ENCODE measurements at places on chromosomes 11 and 22.

DNA sequence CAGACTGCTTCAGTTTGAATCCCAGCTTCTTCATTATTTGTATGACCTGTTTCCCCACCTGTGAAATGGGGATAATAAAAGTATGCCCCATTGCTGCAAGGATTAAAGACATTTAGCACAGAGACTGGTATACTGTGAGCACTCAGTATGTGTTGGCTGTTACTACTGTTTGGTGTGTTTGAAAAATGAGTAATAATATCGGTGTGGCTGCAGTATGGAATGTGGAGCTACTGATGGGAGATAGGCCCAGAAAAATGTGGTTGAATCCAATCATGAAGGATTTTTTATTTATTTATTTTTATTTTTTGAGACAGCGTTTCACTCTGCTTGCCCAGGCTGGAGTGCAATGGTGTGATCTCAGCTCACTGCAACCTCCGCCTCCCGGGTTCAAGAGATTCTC, 9.1 kb upstream of the C1QTNF4 start:
- DNase-seq = no peak

DNA sequence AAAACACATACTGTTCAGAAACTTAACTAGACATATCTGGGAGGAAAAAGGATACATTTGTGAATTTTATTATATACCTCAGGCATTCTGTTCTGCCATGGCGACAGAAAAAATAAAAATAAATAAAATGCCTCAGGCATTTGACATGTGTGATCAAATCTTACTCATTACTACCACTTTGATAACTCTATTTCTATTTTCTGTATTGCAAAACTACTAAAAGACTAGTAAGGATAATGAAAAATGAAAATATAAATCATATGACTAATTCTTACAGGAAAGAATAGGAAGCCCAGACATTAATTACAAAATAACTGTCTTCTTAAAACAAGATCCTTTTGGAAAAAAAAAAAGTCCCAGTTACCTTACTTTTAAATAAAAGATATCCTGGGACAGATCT, 5.3 kb downstream of the PICALM start:
- no peak for DNase-seq

DNA sequence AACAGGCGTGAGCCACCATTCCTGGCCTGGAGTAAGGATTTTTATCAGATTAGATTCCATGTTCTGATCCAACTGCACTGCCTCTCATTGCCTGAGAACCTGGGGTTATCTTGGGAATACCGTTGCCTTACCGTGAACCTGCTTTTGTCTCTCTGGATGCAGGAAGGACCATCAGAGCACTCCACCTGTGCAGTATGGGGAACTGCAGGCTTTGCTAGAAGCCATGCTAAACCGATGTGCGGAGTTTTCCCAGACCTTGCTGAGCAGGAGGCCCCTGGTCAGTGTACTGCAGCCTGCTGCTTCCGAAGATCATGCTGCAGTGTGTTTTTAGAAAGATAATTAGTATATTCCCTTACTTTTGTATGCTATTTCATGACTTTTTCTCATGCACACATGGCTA, 43.6 kb downstream of the MEI1 start:
- no peak for DNase-seq

- no peak for DNase-seq
Measured at GRCh38 chr22:22073769-22074561, 91.4 kb upstream of the TOP3B start.

DNA sequence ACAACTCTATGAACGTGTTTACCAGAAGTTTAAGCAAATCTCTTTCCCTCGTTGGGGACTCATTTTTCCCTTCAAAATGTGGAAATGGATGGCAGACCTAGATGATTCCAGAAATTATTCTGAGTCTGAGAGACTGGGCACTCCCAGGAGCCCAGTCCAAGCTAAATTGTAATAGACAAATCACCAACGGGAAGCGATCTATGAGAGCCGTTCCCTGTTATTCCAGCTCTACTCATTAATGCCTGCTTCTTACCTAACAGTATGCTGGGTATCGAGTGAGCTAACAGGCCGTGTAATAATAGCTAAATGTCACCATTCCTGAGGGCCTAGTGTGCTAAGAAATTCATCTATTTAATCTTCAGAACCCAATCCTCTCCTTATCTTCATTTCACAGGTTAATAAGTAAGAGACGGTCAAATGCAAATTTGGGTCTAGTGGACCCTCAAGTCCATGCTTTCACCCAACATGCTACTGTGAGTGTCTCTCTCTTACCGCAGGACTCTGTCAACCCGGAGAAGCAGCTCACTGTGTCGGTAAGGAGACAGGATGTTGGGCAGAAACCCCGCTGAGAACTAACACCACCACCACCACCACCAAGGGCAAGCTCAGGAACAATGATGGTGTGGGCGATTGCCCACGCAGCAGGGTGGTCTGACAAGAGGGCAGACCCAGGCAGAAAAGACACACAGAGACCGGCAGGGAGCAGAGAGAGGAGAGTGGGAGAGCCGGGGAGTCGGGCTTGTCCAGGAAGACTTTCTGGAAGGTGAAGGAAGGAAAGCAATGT, 57.1 kb upstream of the TIMP3 start:
- DNase-seq = no peak

DNA sequence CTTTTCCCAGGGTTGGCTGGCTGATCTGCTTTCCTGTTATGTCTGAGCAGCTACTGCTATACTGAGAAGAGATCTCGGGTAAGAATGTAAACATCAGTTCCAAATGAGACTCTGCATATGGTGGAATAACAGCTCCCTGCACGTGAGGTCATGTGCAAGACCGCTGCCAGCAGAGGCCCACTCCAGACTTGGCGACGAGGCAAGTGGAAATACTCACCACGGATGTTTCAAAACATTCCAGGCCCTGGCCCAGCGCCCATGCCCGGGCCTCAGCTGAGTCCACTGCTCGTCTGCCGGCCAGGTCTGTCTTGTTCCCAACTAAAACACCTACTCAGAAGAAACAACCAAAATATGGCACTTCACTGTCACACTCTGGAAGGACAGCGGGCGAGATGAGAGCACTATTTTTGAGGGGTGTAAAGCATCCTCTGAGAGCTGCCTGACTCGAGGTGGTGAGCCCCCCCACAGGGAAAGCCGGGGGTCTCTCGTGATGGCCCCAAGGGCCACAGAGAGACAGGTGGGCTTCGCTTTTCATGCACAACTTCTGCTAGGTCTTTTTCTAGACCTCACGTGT, 13.1 kb downstream of the IFT27 start:
- DNase-seq = no peak

DNA sequence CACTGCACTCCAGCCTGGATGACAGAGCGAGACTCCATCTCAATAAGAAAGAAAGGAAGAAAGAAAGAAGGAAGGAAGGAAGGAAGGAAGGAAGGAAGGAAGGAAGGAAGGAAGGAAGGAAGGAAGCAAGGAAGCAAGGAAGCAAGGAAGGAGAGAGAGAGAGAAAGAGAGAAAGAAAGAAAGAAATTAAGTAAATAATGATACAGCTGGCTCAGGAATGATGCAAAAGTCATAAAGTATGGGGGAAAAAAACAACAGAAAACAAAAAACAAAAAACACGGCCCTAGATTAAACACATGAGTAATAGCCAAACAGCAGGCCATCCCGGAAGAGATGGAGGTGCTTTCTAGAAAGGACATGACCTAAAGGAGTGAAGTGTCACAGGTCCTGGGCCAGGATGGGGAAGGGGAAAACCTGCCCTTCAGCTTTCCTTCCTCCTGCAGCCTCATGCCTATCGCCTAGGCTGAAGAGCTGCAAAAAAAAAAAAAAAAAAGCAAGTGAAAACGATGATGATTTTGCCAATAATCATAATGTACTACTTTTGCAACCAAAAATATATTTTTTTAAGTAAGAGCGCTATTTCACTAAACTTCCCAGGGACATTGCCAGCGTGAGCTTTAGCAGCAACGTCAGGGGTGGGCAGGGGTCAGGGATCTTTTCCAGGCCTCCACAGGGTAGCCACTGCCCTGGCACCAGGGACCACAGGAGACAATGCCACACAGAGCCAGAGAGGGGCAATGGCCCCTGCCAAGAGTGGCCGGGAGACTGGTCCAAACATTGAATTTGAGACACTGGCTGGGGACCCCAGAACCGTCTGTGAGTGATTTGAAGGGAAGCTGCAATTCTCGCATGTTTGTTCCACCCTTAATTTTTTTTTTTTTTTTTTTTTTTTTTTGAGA, 28.2 kb upstream of the TMPRSS4 start:
- DNase-seq = no peak

DNA sequence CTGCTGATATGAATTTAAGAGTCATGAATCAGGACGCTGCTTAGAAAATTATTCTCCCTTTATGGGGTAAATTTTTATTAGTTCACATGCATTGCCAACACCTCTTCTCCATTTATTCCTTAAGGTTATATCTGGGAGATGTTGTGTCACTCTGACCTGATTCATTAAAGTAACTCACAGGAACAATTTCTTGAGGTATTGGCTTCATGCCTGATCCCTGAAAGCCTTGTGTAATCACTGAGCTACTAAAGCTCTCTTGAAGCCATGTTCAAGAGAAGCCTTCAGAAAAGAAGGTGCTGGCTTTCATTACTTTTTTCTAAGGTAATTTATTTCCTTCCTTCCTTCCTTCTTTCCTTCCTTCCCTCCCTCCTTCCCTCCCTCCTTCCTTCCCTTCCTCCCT, 420.6 kb downstream of the RAB38 start:
- no peak for DNase-seq

GRCh38 chr11:91749251-91749650, 475.4 kb upstream of the FAT3 start:
- DNase-seq = no peak

DNA sequence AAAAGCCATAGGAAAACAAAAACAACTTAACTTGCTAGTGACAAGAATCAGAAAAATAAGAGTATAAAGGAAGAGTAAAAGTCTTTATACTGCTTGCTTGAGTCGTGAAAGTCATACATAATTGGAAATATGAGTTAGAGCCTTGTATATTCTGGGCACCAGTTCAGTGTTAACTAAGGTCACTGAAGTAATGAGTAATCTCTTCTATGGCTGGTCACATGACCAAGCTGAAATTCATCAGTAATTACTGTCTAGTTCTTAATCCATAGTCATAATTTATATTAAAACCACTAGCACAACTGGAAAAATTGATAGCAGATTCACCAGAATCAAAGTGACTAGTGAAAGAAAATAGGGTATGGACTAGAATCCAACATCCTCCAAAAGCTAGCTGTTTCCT, 84.4 kb upstream of the SLC5A12 start:
- no peak for DNase-seq

DNA sequence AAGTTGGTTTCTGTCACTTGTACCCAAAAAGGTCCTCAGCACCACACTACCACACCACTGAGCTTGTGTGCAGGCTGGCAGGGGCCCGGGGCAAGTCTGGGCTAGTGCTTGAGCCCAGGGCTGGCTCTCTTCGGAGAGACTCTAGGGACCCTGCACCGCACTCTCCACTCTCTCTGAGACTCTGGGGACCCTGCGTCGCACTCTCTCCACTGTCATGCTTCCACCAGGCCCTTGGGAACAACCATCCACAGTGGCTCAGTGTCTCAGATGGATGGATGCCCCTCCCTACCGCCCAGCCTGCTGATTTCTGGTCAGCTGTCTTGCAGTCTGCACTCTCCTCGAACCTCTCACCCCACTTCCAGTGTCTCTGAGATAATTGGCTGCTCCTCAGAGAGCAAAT, 2.0 kb upstream of the SBF1 start:
- no peak for DNase-seq

DNA sequence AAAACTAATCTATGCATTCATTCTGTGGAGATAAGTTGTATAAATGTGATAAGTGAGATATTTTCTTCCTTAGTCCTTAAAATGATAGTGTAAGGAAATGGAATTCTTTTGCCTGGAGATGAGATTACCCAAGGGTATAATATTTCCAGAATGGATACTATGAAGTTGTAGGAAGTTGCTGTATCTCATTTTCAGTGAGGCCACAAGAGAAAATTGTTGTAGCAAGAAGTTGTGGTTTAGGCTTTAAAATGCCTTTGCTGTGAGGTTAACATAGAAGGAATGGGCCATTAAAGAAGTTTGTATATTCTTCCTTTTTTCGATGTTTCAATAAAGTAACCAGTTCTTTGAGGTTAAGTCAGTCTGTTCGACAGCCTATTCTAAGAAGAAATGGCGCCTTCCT, 50.7 kb upstream of the LIN7C start:
- DNase-seq = no peak

GRCh38 chr11:18105086-18105801, 638 bp downstream of the SAAL1 start:
- no peak for DNase-seq

GRCh38 chr11:636511-637332, at the start of gene DRD4:
DRD4 (plus strand) TSS chr11:637269; CDS start chr11:637305, 36 bp downstream.
- no peak for DNase-seq

GRCh38 chr11:17601256-17601671, 54.2 kb downstream of the OTOG start:
- DNase-seq = no peak

GRCh38 chr22:44711241-44711560, 9.2 kb downstream of the PRR5 start:
- DNase-seq = no peak

DNA sequence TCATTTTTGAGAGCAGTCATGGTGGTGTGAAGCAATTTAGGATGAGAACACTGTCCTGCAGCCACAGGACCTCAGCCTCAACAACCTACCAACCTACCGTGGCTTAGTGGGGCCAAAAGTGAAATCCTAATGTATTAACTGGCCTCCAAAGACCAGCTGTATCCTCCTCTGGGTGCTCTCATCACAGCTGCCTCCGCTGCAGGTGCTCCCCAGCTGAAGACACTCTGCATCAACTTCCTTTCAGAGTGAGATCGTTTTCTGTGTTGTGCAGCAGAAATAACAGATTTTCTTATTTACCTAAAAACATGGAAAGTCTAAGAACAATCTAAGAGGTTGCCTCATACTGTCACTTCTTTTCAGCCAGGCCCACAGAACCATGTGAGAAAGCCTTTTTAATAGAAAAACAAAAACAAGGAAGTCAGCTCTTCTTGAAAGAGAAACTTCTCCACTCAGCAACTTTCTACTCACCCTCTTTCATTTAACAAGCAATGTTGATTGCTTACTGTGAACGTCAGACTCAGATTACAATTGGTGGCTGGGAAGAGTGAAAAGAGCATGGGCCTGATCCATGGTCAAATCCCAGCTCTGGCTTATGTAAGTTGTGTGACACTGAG, 136.1 kb downstream of the TENM4 start:
- no peak for DNase-seq

DNA sequence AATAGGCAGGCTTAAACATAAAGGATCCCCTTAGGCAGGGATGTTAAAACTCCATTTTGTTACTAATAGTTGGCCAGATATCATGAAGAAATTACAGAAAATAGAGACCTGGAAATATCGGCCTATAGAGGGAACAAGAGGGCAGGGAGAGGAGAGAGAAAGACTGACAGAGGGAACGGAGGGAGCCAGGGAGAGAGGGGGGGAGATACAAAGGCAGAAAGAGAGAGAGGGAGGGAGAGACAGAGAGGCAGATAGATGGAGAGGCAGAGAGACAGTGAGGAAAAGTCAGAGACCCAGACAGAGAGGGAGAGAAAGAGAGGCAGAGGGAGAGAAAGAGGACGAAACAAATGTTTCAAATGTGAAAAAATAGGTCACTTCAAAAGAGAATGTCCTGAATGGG, 53.5 kb downstream of the ZNF280B start:
- no peak for DNase-seq

GRCh38 chr11:1300569-1301187, 8.8 kb downstream of the TOLLIP start:
- DNase-seq = no peak

GRCh38 chr11:113286009-113286408, 28.4 kb upstream of the TTC12 start:
- DNase-seq = no peak

Data from activated CD4-positive, alpha-beta T cell treated with anti-CD3 and anti-CD28 coated beads, Interleukin-2, amount 10 ng/mL, durations not matched to agents 7 days and 5 days (primary cell).